ENCODE measurements at places on chromosomes 2 and 18.

DNA sequence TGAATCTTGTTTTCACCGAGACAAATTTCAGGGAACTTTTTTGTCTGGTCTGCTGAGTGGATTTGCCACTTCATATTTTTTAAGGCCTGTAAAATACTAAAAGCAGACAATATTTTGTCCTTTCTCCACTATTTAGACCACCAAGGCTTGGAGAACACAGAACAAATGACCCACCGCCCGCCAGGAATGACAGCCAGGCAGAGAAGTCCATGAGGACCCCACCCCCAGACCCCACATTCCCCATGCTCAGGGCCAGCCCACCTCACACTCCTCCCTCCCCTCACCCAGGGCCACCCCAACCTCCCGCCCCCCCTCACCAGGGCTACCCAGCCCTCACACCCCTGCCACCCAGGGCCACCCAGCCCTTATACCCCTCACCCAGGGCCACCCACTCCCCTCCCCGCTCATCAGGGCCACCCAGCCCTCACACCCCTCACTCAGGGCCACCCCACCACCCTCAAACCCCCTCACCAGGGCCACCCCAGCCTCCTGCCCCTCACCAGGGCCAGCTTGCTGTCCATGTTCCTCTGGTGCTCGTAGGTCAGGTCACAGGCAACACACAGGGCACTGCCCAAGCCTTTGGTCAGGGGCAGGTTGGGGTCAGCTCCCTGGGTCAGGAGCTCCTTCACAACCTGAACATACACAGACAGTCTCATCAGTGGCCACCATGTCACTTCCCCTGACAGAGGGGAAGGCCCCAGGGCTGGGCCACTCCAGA is 50.6 kb downstream of the ANKMY1 start:
- no peak for DNase-seq

- DNase-seq = no peak
Measured at GRCh38 chr2:52859065-52859464, 908.5 kb upstream of the CHAC2 start.

GRCh38 chr2:192500550-192501200 is 305.9 kb upstream of the TMEFF2 start:
- no peak for DNase-seq

- DNase-seq = no peak
Measured at GRCh38 chr2:240165034-240165433, 24.6 kb upstream of the OTOS start.

- DNase-seq = no peak
Measured at GRCh38 chr2:219296142-219296541, 13.1 kb downstream of the PTPRN start.

DNA sequence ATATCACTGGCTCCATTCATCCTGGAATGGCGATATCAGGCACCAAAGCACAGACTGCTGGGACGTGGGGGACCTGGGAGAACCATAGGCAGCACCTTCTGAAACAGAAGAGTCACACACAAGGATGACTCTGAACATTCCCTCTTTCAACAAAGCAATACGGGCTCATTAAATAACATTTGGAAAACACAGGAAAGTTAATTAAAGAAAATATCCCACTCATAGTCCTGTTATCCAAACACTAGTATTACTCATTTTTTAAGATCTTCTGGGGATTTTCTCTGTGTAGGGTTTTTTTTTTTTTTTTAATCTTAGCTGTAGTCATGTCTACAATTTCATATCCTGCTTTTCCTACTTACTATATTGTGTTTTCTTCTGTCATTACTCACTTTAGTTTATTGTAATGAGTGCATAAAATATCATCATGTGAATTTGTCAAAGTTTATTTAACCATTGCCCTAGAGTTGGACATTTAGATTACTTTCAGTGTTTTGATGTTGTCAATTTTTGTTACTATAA is 70.0 kb upstream of the SP3 start:
- no peak for DNase-seq

- peak; percentile 94 for DNase-seq
Measured at GRCh38 chr18:79856119-79857007, 58.6 kb downstream of the KCNG2 start.

DNA sequence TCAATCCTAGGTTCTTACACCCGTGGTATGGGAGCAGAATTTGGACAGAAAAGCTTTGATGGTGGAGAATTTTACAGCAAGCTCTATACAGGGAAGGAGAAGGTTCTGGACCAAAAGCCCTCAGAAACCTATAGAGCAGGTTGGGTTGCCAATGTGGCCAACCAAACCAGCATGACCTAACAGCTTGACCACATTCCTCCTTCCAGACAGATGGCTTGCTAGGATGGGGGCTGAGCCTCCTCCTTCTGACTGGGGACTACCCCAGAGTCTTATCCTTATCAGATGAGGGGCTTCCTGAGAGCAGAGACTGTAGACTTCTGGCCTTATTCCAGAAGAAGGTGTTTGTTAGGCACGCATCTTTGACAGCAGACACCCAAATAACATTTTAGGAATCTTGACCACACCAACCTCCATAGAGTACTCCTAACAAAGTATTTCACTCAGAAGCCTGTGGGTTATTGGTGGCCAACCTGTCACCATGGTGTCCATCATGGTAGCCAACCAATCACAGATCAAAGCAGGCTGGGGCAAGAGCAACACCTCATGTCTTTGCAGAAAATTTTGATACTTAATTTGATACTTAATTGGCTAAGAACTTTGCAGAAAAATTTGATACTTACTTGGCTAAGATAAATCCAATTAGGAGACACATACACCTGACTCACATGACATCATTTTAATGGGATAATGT is 34.8 kb upstream of the EPAS1 start:
- no peak for DNase-seq

GRCh38 chr2:101152272-101153076 is 1.3 kb upstream of the TBC1D8 start:
- peak; percentile 55 for DNase-seq

- DNase-seq = no peak
Measured at GRCh38 chr2:212936572-212936971, 214.8 kb downstream of the IKZF2 start.

DNA sequence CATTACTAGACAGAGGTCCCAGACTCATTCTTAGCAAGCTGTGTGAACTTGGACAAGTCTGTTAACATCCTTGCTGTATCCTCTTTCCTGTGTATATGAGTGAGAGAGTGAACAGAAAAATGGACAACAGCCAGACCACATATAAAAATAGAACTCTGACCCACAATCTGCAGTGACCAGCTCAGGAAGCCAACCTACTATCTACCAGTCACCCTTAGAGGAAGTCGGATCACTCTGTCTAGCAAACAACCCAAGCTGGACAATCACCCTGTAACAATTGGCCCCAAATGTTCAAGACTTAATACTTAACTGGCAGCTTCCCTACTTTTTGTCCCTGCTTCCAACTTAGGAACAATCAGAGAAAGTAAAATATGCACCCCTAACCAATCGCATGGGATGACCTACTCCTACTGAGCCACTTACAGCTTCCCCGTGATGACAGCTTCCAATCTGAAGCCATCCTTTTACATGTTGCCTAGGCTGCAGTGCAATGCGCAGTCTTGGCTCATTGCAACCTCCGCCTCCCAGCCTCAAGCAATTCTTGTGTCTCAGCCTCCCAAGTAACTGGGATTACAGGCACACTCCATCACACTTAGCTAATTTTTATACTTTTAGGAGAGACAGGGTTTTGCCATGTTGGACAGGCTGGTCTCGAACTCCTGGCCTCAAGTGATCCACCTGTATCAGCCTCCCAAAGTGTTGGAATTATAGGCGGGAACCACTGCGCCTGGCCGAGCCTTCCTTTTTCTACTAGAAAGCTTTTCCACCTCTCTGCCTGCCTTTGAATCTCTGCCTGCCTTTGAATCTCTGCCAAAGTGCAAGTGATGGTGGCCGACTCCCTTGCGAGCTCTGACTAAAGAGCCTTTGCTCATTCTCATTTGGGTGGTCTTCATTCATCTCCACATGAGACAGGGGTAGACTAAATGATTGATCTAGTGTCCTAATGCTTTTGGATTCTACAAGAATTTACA is 158.3 kb upstream of the NDUFV2 start:
- no peak for DNase-seq

DNA sequence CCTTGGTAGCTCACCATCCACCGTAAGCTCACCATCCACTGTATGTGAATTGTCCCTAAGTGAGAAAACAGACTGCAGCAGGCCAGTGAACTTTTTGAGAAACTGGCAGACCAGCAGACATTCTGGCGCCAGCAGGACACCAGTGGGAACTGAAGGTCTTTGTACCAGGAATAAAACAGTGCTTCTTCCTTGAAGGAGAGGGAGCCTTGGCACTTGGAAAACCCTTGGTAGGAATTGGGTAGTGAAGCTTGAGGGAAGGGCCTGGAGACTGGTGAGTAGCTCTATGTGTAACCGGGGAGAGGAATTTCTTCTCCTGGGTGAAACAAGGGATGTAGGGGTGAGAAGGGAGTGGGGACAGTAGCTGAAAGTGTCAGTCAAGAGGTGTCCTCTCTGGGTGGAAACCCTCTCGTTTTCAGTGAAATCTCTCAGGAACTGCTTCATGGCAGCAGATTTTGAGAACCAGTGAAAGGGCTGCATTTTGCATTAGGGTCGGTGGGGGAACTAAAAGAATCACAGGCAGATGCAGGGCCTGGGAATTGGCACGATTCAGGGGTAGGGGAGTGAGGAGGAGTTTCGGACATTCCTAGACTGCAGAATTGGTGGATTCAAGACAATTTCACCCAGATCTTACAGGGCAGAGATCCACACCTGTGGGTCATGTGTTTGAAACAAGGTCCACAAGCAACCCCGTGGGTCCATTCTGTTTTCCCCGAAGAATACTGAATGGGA is 131.5 kb upstream of the DLX2 start:
- DNase-seq = no peak

DNA sequence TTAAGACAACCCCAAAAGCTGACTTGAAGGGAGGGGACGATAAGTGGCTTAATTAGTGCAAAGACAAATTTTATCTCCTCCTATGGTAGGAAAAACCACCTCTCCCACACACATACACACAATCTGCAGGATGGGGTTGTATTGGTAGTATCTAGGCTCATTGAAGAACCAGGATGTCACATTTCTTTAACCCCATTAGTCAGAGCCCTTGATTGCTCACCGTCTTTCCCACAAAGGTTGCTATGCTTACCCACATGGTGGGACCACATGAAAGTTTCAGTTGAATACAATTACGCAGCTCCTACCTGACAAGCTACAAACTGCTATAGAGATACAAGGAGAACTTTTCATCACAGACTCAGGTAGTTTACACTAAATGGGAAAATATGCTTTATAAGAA is 765.0 kb upstream of the CELF4 start:
- DNase-seq = no peak

- peak; percentile 5 for DNase-seq
Measured at GRCh38 chr2:174339561-174340399, 5.0 kb downstream of the SP9 start.

DNA sequence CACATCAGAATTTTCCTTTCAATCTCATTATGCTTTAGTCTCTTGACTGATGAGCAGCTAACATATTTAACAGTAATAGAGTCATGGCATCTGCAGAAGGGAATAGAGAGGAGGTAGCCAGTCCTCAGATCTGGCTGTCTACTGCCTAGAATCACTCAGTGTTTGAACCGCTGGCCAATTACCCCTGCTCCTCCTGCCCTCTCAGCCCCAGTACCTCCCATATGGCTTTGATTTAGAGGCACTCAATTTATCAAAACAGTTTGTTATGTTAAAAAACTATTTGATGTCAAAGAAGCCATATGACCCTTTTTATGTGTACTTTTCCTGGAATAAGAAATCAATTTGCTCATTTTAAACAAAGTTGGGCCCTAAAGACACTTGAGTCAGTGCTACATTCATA is 355.2 kb downstream of the CMPK2 start:
- no peak for DNase-seq

DNA sequence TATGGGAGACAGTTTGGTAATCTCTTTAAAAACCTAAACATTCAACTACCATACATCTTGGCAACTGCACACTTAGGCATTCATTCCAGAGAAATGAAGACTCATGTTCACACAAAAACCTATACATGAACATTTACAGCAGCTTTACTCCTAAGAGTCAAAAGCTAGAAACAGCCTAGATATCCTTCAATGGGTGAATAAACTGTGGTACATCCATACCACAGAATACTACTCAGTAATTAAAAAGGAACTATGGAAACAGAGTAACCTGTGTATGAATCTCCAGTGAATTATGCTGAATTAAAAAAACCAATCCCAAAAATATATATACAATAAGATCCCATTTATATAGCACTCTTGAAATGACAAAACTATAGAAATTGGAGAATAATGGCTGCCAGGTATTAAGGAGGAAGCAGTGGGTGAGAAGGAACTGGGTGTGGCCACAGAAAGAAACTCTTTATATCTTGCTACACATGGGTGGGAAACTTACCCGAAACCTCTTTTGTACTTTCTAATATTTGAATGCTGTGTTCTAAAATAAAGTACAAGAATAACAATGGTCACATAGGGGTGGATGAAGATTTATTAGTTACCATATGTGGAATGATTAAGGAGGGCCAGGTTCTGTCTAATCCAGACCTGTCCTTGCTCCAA is 13.7 kb downstream of the SESTD1 start:
- DNase-seq = no peak

- DNase-seq = no peak
Measured at GRCh38 chr18:48957136-48957535, 6.4 kb upstream of the SMAD7 start.

GRCh38 chr2:163527381-163527780 is 208.4 kb downstream of the FIGN start:
- DNase-seq = no peak

DNA sequence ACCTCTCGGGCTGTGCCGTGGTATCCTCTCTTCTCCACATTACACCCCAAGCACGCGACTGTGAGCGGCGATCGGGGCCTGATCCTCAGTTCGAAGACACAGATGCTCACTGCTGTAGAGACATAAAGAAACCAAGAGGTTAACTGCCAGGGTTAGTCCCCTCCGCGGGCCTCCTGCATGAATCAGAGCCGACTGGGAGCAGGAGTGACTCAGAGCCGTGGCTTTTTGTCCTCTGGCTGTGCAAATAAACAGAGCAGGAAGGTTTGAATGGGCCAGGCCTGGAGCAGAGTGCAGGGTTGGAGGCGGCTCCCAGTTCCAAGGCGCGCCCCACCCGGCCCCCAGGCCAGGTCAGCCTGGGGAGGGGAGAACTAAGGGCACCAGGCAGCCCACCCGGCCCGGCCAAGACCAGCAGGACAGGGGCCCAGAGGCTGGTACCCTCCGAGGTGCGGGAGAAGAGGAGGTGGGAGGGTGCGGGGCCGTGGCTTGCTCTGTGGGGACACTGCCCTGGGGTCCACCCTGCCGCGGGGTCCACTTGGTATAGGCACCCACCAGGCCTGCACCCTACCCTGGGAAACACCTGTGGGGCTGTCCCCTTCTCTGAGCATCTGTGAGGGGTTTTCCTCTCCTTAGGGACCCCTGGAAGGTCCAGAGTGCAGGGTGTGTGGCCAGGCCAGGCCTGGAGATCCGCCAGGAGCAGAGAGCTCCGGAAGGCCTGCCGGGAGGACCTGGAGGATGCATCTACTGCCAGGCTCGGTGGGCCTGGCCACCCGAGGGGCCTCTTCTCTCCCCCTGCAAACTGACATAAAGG is 16.5 kb downstream of the TWIST2 start:
- DNase-seq = no peak

GRCh38 chr2:60498127-60498815 is 55.2 kb downstream of the BCL11A start:
- no peak for DNase-seq
